ENCODE measurements at places on chromosomes 2 and 18.

DNA sequence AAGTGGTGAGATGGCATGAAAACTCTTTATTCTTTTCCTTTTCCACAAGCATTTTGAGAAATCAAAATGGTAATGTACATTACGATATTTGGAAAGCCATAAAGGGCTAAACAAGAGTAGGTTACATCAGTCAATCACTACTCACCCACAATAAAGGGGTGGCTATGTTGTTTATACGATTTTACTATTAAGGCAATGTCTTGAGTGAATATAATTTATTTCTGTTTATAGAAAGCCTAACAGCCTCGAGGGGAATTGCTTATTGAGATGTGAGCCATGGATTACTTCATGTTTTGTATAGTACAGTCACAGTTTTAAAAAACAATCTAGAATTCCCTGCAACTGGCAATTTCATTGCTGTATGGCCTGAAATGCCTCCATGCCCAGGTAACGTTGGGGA lies 237.5 kb upstream of the RBBP8 start:
- DNase-seq = no peak

DNA sequence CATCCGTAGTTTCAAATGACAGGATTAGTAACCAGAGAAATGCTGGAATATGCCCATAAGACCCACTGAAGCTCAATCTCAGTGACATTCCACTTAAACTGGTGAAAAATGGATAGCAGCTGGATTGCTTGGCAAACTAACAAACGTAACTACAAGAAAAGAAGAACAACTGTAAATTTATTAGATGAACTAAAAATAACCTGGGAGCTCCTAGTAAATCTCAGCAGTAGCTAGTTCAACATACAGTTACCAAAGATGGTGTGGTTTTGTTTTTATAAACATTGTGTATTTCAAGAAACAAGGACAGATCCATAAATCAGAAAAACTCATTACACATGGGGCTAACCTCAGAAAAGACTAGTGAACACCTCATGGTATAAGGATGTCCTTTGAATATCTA lies 531.9 kb downstream of the XIRP2 start:
- no peak for DNase-seq

- no peak for DNase-seq
Observed at GRCh38 chr18:77073336-77074093, 59.1 kb downstream of the MBP start.

DNA sequence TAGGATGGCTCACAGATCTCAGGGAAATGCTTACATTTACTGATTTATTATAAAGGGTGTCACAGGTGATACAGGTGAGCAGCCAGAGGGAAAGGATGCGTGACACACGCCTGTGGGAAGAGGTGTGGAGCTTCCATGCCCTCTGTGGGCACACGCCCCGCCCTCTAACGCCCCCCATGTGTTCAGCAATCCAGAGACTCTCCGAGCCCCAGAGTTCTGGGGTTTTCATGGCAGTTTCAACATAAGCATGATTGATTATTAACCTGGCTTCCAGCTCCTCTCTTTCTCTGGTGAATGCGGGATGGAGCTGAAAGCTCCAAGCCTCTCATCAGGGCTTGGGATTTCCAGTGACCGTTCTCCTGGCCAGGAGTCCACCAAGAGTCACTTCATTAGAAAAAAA lies 34.3 kb upstream of the ODC1 start:
- no peak for DNase-seq

DNA sequence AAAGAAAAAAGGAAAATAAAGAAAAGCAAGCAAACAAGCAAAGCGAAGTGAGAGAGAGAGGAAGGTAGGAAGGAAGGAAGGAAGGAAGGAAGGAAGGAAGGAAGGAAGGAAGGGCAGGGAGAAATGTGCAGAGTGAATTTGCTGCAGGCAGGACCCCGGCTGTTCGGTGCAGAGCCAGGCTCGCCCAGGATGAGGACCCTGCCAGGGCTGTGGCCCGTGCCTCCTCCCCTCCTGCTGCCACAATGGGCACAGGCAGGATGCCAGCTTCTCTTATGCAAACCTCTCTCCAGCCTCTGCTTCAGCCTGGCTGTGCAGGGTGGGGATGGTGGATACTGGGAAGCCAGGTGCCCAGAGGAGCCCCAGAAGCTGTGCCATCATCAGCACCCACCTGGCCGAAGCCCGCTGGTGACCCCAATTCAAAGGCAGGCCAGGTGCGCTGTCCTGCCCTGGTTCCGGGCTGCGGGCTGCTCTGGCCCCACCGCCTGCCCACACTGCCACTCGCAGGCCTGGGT lies 3.2 kb downstream of the GPR17 start:
- DNase-seq = no peak

DNA sequence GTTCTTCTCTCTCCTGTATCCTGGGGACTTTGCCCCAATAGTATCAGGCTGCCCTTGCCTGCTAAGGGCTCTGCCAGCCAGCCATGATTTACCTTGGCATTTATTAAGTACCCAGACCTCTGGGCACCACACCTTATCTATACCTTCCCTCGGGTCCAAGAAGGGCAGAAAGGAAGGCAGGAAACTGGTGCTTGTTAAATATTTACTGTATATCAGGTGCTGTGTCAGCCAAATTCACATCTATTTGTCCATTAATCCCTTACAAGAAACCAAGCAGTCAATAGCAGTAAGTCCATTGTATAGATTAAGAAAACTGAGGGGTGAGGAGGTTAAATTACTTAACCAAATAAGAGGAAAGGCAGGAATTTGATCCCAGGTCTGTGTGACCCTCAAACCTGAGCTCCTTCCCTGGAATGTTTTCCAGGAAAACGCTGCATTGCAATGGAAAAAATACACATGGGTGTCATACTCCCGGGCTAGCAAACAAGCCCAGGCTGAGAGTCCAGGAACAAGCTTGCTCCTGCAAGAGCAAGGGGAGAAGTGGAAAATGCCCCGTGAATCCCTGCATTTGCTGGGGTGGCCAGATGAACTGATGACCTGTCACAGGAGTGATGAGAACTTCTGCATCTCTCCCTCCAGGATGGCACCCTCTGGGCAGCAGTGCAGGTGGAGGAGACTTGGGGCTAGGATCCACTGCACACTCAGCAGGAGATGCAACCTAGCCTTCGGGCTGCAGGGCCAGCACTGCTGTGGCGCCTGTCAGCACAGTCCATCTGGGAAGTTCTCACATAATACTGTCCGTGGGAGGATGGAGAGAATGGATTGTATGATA lies 30.4 kb downstream of the CIB4 start:
- no peak for DNase-seq

DNA sequence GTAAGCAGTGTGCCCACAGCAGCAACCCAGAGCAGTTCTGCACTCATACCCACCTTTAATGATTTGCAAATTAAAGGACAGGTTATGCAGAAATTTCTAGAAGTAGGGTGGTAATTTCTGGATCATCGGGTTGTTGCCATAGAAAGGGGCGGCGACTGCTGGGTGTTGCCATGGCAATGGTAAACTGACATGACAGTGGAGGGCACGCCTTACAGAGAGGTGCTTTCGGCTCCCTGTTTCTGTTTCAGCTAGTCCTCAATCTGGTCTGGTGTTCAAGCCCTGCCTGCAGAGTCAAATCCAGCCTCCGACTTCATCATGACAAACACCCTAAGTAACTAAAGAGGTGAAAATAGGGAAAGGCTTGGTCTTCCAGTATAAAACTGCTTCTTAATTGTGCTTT lies 667.7 kb downstream of the SOCS6 start:
- DNase-seq = no peak

- DNase-seq = no peak
Observed at GRCh38 chr2:132850688-132851087, 180.7 kb upstream of the LYPD1 start.

DNA sequence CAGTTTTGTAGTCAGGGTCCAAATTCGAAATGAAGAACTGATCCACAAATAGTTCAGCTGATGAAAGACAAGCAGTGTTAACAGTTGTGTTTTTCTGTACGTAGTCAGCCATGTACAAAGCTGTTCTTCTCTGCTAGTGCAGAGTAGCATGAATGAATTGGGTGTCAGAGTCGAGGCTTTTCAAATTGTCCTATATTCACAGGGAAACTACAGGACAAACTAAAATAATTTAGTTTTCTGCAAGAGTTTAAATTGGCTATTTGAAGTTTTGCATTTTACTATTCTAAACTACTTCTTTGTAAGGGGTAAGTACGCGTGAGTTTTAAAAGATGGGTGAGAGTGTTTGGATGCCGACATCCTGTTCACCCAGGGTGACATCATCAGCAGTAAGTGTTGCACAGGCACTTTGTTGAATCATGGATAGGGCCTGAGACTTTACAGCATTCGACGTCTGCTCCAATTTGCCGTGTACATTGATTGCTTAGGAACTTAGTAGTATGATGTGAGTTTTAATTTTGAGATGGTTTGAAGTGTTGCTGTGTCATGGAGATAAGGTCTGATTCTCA lies 147.2 kb upstream of the NFATC1 start:
- DNase-seq = no peak

Data from CD4-positive, alpha-beta T cell treated with Interleukin-6 at 100 ng/mL for 8 hours (primary cell).